ENCODE measurements at places on chromosomes 2 and 18.

DNA sequence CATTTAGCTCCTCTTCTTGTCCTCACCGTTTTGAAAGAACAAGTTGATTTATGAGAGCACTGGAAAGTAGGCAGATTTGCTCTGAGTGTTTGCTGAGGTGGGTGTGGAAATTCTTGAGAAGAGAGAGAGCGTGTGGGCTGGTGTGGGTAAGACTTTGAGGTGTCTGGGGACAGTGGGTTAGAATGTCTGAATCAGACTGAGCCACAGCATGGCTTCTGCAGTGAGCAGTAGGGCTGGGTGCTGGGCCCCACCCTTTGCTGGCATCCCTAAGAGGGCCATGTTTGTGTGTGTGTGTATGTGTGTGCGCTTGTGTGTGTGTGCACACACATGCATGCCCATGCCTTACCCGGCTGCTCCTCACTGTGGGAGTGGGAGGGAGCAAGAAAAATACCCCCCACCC, 63.7 kb downstream of the COPS8 start:
- no peak for DNase-seq

DNA sequence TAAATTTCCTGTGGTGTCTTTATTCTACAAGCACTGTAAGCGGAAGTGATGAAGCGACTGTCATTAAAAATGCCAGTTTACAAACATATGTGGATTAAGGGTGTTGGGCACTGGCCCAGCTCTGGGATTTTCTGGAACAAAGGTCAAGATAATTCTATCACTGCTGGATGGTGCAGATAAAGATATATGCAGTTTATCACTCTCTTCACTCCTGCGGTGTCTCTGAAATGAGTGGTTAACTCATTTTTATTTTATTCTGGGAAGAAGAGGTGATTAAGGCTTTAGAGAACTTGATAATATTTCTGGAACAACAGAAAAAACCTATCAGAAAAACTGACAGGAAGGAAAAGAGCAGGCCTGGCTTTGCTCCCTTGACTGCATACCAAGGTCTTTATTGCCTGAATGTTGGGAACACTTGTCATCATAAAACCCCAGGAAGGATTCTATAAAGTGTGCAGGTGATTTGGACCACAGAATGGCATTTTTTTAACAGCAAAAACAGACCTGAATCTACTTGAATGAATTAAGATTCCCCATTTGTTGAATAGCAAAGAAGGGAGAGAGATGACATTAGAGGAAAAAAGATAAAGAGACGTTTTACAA, 32.4 kb downstream of the ABCB11 start:
- DNase-seq, result no peak

DNA sequence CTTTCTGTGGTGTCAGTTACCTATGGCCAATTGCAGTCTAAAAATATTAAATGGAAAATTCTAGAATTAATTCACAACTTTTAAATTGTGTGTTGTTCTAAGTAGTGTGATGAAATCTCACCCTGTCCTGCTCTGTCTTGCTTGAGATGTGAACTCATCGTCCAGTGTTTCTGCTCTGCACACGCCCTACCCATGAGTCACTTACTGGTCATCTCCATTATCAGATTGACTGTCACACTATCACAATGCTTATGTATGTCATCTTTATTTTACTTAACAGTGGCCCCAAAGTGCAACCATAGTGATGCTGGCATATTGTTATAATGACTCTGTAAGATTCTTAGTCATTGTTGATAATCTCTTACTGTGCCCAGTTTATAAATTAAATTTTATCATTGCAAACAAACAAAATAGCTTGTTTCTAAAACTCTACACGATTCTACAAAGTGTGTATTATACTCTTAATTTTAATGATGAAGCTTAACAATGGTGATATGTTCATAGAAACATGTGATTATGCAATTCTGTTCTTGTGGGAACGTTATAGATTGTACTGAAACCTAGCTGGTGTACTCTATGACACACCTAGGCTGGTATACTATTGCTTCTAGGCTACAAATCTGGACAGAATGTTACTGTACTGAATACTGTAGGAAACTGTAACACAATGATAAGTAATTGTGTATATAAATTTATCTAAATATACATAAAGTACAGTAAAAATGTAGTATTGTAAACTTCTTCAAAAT, 1086.8 kb upstream of the PIK3C3 start:
- DNase-seq, result peak; percentile 82

DNA sequence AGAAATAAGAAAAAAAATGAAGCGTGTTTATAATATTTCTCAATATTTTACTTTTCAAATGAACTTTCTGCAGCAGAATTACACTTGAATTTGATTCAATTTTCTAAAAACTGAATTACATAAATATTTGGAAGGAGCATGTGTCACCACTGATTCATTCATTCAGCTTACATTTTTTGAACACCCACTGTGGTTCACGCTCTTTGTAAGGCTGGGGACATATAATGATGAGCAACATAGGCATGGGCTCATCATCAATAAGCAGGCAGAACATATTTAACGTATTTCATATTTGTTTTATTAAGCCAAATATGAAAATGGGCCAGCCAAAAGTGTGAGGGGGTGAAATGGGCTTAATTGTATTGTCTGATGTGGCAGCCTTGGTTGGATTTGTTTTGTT, 209.1 kb downstream of the CTNNA2 start:
- DNase-seq, result no peak

GRCh38 chr2:131646669-131647297, 119.1 kb downstream of the CCDC74A start:
- DNase-seq, result no peak

- no peak for DNase-seq
These were observed 7.5 kb downstream of the NPPC start for GRCh38 chr2:231918501-231919330.

- peak; percentile 50 for DNase-seq
These were observed 68.4 kb upstream of the ITM2C start for GRCh38 chr2:230796280-230796862.

- no peak for DNase-seq
These were observed 11.0 kb downstream of the DYSF start for GRCh38 chr2:71464389-71464788.

DNA sequence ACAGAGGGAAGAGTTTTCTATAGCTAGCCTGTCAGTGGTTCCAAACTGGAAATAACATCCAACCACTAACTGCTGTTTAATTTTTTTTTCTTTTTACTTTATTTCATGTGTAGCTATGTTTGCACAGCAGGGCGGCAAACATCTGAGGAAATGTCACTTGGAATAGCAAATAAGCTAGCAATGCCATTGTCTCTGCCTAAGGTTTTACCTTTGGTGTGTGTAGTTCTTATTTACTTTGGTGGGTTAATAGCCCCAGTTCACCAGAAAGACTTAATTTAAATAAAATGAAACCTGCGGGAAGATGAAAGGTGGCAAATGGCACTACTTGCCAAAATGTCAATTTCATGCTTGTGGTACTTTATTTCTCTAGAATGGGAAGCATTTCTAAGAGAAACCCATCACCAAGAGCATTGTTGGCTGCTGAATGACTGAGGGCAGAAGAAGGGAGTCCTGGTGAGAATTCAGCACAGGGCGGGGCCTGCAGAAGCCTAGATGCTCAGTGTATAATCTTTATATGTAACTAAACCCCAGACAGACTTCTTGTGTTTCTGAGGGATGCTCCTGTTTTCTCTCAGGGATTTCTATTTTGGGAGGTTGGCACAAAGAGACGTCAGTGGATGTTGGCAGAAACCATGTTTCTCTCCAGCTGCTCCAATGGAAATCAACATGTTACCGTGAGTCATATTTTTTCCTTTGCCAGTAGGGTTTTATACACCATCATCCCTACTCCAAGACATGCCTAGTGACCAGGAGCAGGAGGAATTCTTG, 300.4 kb upstream of the NT5C1B start:
- no peak for DNase-seq

- no peak for DNase-seq
These were observed 78.0 kb downstream of the TMEM182 start for GRCh38 chr2:102839668-102840388.

DNA sequence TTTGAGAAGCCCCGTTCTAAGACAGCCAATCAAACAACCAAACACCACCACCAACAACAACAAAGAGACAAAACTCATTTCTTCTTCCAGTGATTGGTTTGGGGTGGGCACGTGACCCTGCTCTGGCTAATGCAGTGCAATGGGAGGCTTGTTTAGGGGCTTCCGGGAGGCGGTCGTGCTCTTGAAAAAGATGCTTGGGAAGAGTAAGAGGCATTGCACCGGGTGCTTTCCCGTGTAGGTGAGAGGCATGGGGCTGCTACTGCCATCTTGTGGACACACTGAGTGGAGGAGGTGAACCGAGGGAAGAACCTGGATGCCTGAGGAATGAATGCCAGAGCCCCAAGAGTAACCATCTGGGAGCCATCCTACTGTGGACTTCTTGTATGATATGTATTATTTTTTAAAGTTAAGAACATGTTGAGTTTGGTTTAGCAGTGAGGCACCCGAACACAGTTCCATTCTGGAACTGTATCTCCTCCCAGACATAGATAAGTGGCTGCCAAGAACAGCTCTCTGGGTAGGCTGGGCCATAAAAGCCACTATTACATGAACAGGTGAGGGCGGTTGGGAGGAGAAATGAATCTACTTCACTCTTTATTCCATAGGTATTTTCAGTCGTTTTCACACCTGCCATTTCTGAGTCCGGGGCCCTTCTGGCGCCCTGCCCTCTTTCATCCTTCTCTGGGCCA, 19.1 kb upstream of the ARHGAP25 start:
- DNase-seq, result no peak

- no peak for DNase-seq
These were observed 18.6 kb upstream of the INO80C start for GRCh38 chr18:35516351-35516750.

DNA sequence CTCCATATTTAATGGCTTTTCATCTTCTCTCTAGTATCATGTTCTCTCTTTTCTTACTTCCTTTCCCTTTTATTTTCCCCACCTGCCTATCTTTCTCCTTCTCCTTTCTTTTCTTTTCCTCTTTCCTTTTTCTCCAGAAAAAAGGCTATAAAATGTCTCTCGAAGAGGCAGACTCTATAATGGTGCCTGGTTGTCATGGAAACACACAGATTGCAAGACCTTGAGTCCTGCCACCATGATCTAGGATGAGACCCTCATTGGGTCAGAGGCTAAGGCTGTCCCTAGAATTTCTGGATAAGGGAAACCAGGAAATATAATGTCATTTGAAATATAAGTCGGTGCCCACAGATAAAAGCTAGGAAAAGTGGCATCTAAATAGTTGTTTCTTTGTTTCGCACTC, 36.5 kb upstream of the LHCGR start:
- DNase-seq, result no peak

GRCh38 chr18:58117786-58118403, 73.9 kb downstream of the NEDD4L start:
- DNase-seq, result no peak

- DNase-seq, result no peak
These were observed 110.7 kb upstream of the PTPRM start for GRCh38 chr18:7456376-7456775.

GRCh38 chr18:46601141-46601805, 55.7 kb downstream of the LOXHD1 start:
- no peak for DNase-seq

DNA sequence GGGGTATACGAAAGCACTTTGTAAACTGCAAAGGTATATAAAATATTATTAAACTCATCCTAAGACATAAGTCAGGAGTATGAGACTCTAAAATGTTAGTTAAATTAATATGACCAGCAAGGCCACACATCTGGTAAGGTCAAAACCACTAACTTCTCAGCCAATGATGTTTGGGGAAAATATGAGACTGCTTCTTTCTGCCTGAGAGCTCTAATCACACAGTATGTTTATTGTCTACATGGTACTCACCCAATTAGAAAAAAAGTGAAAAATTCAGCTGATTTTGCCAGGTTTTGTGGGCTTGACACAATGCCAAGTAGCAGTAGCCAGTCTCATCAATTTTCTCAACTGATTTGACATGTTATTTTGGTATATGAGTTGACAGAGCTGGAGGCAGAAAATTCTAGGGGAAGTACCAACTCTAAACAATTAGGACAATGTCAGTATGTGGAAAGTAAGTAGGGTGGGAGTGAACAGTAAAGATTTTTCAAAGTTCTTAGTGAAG, 87.3 kb downstream of the ALK start:
- no peak for DNase-seq

DNA sequence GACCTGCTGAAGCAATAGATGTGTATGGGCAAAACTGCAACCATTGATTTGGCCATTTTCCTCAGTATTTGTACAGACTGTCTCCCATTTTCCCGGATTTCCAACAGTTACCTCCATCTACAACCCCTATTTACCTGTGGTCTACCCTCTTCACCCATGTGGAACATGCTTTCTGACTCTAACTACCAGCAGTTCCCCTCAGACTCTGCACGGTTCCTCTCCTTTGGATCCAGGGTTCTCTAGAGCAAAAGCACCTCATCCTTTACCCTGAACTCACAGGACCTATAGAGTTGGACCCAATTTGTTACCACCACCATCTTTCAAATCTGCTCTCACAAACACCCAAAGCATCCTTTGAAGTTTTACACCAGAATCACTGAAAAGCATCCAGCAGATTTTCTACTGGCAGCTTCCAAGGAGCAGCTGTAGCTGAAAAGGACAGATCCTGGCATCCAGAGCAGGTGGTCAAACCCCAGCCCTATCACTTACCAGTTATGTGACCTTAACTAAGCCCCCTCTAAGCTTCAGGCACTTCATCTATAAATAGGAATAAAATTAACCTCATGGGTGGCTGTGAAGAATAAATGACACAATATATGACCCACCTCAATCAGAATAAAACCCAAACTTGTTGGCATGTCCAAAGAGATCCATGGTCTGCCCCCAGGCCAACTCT, 15.3 kb downstream of the CYTIP start:
- no peak for DNase-seq

DNA sequence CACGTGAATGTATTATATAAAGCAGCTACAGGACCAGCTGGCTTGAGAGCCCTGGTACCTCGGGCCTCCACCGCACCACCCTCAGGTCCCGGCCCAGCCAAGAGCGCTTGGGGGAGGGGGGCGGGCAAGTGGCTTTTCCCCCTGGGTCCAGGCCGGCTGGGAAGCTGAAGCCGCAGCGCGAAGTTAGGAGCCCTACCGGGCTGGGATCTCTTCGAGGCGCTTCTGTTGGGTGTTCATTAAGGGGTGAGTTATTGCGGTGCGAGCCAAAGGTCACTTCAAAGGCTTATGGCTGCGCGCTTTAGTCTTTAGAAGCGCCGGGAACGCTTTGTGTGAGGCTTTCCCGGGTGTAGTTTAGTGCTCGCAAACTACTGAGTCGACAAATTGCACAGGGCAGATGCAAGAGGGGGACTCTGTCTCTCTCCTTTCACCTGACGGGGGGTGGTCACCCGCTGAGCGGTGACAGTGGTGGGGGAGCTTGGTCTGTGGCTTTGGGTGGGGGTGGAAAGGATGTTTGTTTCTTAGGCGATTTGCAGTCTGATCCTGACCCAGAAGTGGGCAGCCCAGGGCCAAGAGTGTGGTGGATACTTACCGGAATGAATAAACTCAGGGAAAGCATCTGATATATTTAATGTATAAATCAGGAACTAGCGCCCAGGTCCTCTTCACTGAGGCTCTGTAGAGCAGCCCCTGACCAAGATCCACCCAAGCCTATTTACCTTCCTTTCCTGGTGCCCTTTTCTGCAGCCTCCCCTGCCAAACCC, 6.0 kb downstream of the HOXD3 start:
- no peak for DNase-seq

- peak; percentile 19 for DNase-seq
These were observed 4.2 kb downstream of the CLK1 start for GRCh38 chr2:200860092-200860795.

- DNase-seq, result no peak
These were observed 43.9 kb downstream of the DYM start for GRCh38 chr18:49416511-49416910.

- DNase-seq, result no peak
These were observed 206.7 kb downstream of the ZFP36L2 start for GRCh38 chr2:43019536-43020183.

- DNase-seq, result no peak
These were observed 519 bp downstream of the TEX261 start for GRCh38 chr2:70994009-70994698.
